ENCODE measurements at places on chromosomes 1 and 21. TPM values are rescaled to one million over a fixed set of nuclear protein-coding genes. Genes with fewer than 3 reads are reported as not detected.

CDC73 gene
- total RNA-seq, result 27.8 TPM

VHLL gene
- total RNA-seq, result 0.57 TPM

AMY1A gene
- total RNA-seq, result not detected

BEST4 gene
- not detected for total RNA-seq

GRCh38 chr1:11918799-11919519, 7.3 kb downstream of the KIAA2013 start:
- H3K27me3 ChIP-seq, result no peaks in the 10 kb centered on the region
- no peak for DNase-seq
- H3K27ac ChIP-seq, result peak overlapping the region; percentile 23

DNA sequence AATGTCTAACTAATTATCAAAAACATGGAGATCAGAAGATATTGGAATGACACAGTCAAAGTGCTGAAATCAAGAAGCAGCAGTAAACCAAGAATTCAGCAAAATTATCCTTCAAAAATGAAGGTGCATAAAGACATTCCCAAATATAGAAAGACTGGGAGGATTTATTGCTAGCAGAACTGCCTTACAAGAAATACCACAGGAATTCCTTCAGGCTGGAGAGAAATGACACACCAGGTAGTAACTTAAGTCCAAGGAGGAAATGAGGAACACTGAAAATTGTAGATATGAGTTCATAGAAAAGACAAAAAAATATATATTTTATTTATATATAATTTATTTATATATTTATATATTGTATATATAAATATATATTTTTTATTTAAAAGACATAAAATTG, 217.2 kb downstream of the RPS6KC1 start:
- H3K27me3 ChIP-seq, result no peaks in the 10 kb centered on the region
- no peak overlapping the region for H3K4me3 ChIP-seq
- no peak for DNase-seq
- no peaks in the 10 kb centered on the region for H3K36me3 ChIP-seq
- H3K4me1 ChIP-seq, result no peaks in the 10 kb centered on the region

GRCh38 chr1:21149430-21149854, 27.3 kb downstream of the EIF4G3 start:
- H3K27ac ChIP-seq, result peak overlapping the region; percentile 52
- no peaks in the 10 kb centered on the region for H3K4me1 ChIP-seq
- DNase-seq, result no peak
- H3K4me3 ChIP-seq, result no peak overlapping the region
- H3K27me3 ChIP-seq, result no peaks in the 10 kb centered on the region
- peaks cover 26% of the 10 kb centered on the region for H3K36me3 ChIP-seq

DNA sequence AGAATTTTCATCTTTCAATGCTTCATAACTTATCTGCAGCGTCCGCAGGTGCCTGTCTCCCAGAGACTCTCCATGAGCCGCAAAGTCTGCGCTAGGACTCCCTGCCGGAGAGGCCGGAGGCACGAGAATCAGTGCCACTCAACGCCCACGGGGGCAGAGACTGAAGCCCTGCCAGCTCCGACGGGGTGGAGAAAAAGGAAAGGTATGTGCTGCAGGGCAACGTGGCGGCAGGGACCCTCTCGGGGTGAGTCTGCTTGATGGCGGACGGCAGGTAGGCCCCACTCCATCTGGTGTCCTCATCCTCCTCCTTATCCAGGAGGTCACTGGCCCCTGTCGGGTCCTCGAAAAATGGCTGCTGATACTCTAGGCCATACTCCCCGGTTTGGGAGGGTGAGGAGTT, 21.9 kb upstream of the MRPS14 start:
- no peak overlapping the region for H3K27ac ChIP-seq
- H3K27me3 ChIP-seq, result no peaks in the 10 kb centered on the region
- no peaks in the 10 kb centered on the region for H3K36me3 ChIP-seq
- no peaks in the 10 kb centered on the region for H3K4me1 ChIP-seq

DNA sequence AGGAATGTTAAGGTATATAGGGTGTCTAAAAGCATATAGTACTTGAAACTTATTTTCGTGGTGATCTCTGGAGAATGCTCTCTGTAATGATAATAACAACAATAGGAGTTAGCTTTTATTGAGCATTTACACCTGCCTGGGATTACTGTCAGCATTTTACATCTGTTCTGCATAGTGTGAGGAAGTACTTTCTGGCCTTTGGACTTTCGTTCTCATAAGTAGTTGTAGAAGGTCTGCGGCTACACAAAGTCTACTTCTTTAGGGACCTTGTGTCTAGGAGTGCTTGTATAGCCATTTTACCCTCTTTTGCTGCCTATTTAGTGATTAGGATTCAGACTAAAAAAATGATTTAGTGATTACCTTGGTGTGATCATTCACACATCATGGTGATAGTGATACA, 103.6 kb upstream of the GPR52 start:
- no peaks in the 10 kb centered on the region for H3K4me1 ChIP-seq
- DNase-seq, result no peak
- H3K36me3 ChIP-seq, result no peaks in the 10 kb centered on the region
- no peak overlapping the region for H3K4me3 ChIP-seq
- H3K27me3 ChIP-seq, result no peaks in the 10 kb centered on the region

- H3K27me3 ChIP-seq, result no peaks in the 10 kb centered on the region
- no peak for DNase-seq
- H3K36me3 ChIP-seq, result no peaks in the 10 kb centered on the region
- H3K27ac ChIP-seq, result no peak overlapping the region
- H3K4me3 ChIP-seq, result no peak overlapping the region
These were observed 174.4 kb upstream of the HMCN1 start for GRCh38 chr1:185559684-185560331.

GRCh38 chr1:2231532-2232254, 3.6 kb downstream of the SKI start:
- peak overlapping the region; percentile 82 for H3K27ac ChIP-seq
- DNase-seq, result no peak
- peaks cover 82% of the 10 kb centered on the region for H3K4me1 ChIP-seq
- H3K4me3 ChIP-seq, result peak overlapping the region; percentile 66

DNA sequence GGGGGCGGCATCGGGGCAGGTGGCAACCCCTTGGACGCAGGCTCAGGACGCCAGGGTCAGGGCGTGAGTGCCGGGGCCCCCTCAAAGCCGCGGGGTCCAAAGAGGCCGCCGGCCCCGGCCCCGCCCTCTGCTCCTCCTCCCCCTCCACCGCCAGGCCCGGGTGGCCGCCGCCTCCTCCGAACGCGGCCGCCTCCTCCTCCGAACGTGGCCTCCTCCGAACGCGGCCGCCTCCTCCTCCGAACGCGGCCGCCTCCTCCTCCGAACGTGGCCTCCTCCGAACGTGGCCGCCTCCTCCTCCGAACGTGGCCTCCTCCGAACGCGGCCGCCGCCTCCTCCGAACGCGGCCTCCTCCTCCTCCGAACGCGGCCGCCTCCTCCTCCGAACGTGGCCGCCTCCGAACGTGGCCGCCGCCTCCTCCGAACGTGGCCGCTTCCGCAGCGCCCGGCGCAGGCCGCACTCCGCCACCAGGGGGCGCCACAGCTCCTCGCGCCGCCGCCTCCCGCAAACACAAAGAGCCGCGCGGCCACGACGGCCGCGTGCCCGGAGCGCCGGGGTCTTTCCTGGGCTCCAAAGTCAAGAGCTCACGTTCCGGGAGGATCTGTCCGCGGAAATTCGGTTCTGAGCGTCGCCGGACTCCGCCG, 19.3 kb upstream of the SAMD11 start:
- DNase-seq, result no peak
- no peaks in the 10 kb centered on the region for H3K27me3 ChIP-seq
- no peaks in the 10 kb centered on the region for H3K36me3 ChIP-seq
- H3K4me1 ChIP-seq, result peaks cover 15% of the 10 kb centered on the region

- no peaks in the 10 kb centered on the region for H3K27me3 ChIP-seq
- H3K27ac ChIP-seq, result peak overlapping the region; percentile 21
- H3K36me3 ChIP-seq, result no peaks in the 10 kb centered on the region
- H3K4me1 ChIP-seq, result peaks cover 12% of the 10 kb centered on the region
- DNase-seq, result no peak
- no peak overlapping the region for H3K4me3 ChIP-seq
These were observed 293.1 kb downstream of the LMX1A start for GRCh38 chr1:165063181-165063965.

Data from esophagus squamous epithelium (tissue), 5 donors.